ENCODE measurements at places on chromosomes 6 and 20.

- DNase-seq, result no peak
Observed at GRCh38 chr6:161406646-161407045, 132.8 kb upstream of the AGPAT4 start.

- DNase-seq, result peak; percentile 61
Observed at GRCh38 chr20:13784893-13785715, at the start of the genes ESF1 and NDUFAF5. Gene ESF1, minus strand, starts transcription at chr20:13784919. Its CDS starts 1,779 bp downstream, at chr20:13783140. Gene NDUFAF5, plus strand, starts transcription at chr20:13785028. Its CDS starts 41 bp downstream, at chr20:13785069.

GRCh38 chr6:71393471-71393870, 104.9 kb downstream of the OGFRL1 start:
- DNase-seq, result no peak

DNA sequence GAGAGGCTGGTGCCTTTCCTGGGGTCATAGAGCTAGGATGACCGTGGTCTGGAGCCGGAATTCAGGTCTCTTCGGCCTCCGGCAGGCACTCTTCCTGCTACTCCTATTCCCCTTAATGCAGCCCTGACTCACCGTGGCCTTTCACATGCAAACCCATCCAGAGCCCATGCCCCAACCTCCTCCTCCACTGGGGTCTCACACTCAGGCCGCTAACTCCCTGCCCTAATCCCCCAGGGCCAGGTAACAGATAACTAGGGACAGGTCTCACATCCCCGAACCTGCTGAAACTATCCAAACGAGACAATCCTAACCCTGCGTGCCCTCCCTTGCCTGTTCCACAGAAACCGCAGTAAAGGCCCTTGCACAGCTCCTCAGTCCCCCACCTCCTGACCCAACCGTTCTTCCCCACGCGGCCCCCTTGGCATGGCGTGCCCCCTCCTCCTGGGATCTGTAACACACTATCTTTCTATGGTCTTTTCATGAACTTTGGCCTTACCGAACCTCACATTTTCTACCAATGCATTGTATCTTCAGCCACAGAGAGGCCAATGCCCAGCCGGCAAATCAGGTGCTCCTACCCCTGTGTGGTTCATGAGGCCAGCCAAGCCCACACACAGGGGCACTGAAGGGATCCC, 245.4 kb upstream of the EXOC2 start:
- DNase-seq, result no peak
